ENCODE measurements at places on chromosomes 12 and 14.

GRCh38 chr14:72559202-72559601, 334.7 kb downstream of the DPF3 start:
- DNase-seq = no peak

- DNase-seq = no peak
Observed at GRCh38 chr12:70332236-70332635, 33.9 kb upstream of the KCNMB4 start.

DNA sequence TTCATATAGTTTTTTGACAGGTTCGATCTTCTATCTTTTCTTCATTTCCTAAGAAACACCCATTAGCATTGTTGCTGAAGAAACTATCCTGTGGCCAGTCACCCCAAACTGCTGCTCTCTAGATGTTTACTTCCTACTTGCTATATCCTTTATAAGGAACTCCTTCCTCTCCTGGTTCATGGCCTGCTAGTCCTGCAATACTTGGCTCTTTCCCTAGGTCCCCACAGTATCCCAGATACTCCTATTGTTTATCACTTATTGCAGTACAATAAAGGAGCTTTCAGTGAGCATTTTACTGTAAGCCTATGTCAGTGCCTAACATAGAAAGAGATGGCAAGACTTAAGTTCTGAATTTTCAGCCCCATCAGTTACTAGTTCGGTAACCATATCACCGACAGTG, 2.8 kb downstream of the ALDH6A1 start:
- no peak for DNase-seq

GRCh38 chr14:69772082-69773017, 5.4 kb downstream of the SRSF5 start:
- no peak for DNase-seq
